ENCODE measurements at places on chromosomes 2 and 18.

DNA sequence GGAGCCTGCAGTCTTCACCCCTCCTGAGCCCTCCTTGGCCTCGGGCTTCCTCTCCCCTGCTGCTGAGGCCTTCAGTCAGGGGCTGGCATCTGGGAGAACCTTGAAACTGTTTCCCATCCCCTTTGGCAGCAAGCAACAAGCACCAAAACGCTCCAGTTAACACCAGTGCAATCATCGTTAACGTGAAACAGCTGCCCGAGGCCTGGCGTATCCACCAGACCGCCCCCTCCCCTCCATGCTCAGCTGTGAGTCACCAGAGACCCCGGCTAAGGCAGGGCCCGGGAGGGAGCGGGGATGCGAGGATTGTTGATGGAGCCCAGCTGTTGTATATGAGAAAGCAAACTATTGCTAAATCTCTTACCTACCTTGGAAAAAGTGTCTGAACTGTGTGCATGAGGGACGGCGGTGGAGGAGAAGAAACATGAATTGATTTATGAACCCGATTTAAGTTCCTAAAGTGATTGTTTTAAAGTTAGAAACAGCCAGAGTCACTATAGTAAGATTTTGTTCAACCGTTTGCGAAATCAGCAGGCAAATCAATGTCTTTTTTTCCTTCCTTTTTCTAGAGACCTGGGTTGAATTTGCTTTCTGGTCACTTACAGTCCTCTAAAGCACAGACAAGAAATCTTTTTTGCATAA lies 5.2 kb downstream of the ZFP36L2 start:
- DNase-seq: peak; percentile 69

- DNase-seq: no peak
Observed at GRCh38 chr2:239959059-239959971, 65.8 kb downstream of the NDUFA10 start.

DNA sequence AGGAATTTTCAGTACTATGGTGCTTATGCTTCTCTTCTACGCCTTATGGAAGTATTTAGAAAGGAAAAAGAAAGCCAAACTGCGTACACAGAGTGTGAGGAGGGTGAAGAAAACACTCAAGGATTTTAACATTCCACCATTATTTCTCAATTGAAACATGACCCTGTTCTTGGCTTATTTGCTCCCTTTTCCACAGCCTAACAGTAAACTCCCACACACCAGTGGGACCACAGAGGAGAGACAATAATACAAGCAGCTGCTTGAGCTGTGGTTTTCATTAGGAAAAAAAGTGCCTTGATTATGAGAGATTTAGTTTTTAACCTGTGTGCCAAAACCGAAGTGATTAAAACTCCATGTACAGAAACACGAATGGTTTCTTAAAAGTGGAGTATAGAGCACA lies 134.3 kb downstream of the MEP1B start:
- no peak for DNase-seq

DNA sequence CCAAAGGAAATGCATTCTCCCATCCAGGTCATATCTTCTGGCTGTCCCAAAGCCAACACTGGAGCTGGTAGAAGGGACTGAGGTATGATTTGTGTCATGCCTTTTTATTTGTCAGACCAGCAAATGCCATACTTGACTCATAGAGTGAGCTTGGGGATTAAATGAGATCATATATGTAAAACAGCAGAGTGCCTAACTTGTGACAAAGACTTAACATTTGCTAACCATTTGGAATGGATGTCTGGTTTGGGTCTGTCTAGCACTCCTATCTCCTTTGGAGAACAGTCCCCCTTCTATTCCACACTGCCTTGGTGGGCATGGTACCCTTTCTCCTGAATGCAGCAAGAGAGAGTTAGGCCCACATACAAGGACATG lies 128.5 kb upstream of the LGALSL start:
- DNase-seq: no peak

GRCh38 chr2:234771176-234771575 lies 180.6 kb upstream of the SH3BP4 start:
- no peak for DNase-seq

- no peak for DNase-seq
Observed at GRCh38 chr2:236712961-236713673, 143.5 kb downstream of the ACKR3 start.

- DNase-seq: peak; percentile 85
Observed at GRCh38 chr2:227717687-227718567, at the start of gene SLC19A3. Gene SLC19A3, minus strand, starts transcription at chr2:227718028. Its CDS starts 15,710 bp downstream, at chr2:227702318.

- no peak for DNase-seq
Observed at GRCh38 chr2:212732860-212733259, 194.3 kb upstream of the ERBB4 start.

DNA sequence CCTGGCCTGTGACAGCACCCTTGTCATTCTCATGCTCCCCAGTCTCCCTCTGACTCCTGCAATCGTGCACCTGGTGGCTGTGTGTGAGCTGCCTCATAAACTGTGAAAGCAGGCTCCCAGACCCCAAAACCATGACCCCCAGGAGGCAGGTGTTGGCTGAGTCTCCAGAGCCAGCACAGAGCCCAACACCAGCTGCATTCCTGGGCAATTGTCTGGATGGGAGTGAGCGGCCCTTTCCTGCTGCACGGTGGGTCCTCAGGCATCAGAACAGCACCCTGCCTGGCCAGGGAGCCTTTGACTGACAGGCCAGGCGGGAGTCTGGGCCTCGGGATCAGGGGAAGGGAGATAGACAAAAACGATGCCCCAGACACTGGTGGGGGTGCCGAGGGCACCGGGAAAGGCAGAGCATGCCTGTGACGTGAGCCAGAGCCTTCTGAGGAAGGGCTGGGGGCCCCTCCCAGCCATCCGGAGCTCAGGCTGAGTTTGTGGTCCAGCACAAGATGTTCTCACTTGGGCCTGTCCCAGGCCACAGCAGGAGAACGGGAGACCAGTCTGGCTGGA lies 135.1 kb upstream of the GPC1 start:
- DNase-seq: peak; percentile 22

DNA sequence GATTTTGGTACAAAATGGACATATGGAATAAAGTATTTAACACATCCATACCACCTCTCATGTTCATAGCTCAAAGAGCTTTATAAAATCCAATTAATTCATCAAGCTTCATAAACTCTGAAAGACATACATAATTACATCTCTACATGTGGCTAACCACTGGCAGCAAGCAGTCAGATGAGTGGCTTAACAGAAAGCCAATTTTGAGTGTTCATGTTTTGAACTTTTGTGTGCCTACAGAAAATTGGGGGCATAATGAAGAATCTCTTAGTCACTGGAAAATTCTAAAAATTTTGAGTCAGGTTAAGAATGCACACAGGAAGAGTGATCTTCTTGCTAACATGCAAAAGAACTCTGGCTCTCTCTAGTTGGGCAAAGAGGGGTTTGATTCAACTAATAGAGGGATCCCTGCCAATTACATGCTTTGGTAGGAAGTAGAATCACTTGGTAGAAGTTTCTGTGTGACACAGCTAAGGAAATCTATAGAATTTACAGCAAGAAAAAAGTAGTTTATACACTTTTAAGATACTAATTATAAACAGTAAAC lies 287.4 kb downstream of the NOL4 start:
- no peak for DNase-seq

DNA sequence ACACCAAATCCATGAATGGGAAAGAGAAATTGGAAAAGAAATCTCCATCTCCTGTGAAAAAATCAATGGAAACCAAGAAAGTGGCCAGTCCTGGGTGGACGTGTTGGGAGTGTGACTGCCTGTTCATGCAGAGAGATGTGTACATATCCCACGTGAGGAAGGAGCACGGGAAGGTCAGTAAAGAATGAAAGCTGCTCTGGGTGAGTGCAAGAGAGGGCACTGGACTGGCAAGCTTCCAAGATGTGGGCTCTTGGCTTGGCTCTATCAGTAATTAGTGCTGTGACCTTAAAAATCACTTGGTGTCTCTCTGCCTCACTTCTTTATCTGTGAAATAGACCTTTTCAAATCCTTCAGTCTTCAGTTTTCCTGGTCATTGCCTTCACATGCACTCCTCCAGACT lies 89.0 kb downstream of the ZNF532 start:
- no peak for DNase-seq

- DNase-seq: no peak
Observed at GRCh38 chr2:128717758-128718710, 399.4 kb upstream of the HS6ST1 start.

- no peak for DNase-seq
Observed at GRCh38 chr2:65602603-65603235, 170.3 kb upstream of the SPRED2 start.

- DNase-seq: no peak
Observed at GRCh38 chr2:38509314-38509946, 93.3 kb downstream of the HNRNPLL start.

DNA sequence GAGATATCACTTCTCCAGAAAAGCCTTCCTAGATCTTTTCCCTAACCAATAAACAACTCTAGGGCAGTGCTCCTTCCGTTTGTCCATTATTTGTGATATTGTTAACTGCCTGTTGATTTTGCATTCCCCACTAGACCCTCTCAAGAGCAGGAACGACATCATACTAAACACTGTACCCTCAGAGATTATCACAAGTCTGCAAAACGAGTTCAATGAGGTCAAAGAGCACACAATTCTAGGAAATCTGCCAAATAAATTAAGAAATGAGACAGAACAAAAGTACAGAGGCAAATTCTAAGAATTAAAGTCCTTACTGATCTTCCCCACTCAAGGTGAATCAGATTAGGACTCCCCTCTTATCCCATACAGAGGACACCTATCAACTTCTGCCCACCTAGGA lies 7.6 kb downstream of the RTTN start:
- DNase-seq: no peak

DNA sequence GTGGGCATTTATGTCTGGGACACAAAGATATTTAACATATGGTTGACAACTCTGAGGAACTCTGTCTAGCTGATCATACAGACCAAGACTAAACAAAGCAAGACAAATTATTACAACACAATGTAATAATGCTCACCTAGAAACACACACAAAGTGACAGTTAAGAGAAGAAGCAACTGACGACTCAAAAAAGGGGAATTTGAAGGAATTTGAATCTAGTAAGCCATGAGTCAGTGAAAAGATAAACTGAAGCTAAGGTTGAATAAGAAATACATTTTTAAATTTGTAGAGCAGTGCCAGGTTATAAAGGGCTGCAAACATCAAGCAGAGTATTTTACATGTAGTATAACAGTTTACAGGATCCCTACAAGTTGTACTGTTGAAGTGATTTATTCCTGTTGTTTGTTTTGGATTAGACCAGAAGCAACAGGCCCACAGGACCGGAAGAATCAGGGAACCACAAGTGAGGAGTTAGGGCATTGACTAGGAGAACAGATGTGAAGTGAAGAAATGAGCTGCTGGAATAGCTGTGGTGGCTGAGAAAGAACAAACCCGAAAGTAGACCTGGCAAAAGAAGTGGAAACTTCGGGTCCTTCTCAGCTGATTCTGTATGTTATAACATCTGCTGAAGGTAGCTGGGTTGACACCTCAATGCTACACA lies 35.6 kb downstream of the IFIH1 start:
- DNase-seq: no peak

DNA sequence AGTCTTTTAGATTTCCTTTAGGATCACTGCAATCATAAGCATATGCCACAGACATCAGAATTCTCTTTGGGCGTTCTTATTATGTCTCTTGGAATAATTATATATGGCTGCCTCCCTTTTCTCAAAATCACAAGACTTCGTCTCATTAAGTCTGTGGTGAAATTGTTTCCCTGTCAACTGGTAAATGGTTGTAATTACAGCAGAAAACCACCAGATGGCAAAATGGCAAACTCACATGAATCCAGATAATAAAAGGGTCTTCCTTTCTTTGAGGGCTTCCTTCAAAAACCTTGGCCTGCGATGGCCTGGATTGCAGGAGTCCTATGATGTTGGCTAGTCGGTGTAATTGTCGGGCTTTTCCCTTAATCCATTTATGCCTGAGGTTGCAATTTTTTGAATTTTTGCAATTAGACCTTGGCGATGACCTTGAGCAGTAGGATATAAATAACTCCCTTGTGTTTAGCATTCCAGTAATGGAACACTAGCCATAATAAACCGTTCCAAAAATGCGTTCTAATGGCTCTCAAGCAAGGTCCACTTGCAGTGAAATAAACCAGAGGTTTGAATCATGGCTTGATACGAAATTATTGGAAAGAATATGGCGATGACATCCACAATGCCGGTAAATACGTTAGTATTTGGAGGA lies 656.4 kb downstream of the MBD2 start:
- no peak for DNase-seq

DNA sequence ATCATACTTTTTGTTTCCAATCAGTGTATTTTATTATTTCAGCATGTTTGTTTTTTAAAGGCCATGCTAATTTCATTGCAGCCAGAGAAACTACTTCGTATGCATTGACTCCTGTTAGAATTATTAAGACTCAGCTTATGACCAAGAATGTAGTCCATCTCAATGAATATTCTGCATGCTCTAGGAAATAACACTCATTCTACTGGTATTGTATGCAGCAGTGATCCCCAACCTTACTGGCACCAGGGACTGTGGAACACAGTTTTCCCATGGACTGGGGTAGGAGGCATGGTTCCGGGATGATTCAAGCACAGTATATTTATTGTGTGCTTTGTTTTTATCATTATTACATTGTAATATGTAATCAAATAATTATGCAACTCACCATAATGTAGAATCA lies 356.9 kb downstream of the DSEL start:
- no peak for DNase-seq

GRCh38 chr2:10688921-10689807 lies 611 bp downstream of the NOL10 start:
- peak; percentile 31 for DNase-seq

DNA sequence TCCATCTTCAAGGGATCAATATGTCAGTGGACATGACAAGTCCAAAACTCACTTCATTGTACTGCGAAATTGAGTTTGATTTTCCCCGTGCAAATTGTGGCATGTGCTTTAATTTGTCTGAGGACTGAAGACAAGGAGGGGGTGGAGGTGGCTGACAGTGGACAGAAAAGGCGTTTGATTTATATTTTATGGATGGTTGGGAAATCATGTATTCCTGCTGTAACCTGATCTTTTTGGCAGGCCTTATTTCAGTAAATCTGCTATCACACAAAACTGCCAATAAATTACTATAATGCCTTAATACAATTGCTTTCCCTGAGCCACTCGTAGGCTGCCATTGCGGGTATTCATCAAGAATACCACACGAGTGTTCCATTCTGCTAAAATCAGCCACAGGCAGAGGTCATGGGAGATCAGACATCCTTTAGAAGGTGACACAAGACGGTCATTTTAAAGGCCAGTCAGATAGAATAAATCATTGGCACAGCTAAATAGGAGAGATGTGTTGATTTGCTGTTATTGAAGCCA lies 720.5 kb downstream of the MBD2 start:
- no peak for DNase-seq

DNA sequence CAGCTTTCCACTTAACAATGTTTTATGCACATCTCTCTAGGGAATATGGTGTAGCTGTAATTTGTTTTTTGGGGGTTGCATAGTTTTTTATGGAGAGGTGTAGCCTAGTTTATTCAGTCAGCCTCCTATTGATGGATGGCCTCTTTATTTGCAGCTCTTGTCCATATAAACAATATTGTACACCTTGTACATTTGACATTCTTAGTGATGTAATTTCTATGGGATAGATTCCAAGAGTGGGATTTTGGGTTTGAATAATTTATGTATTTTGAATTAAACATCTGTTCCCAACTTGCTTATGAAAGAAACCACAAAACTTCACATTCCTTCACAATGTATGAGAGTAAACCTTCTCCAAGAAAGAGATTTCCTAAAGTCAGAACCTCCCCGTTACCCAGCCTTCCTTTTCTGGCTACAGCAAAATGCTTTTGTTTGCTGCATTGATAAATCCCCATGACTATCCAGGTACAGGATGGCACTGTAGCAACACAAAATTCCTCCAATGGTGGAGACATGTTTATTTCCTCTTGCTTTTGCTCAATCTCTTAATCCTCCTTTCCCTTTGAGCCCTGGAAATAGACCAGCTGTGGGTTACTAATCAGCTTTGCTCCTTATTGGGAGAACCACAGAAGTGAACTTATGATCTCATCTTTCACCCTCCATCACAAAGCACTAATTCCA lies 58.4 kb upstream of the GALR1 start:
- DNase-seq: no peak

Measured in pancreas (tissue), 10 donors.